ENCODE measurements at places on chromosomes 11 and 22.
A peak's percentile ranks its signal among the peaks of the same experiment; 100 is the strongest.

DNA sequence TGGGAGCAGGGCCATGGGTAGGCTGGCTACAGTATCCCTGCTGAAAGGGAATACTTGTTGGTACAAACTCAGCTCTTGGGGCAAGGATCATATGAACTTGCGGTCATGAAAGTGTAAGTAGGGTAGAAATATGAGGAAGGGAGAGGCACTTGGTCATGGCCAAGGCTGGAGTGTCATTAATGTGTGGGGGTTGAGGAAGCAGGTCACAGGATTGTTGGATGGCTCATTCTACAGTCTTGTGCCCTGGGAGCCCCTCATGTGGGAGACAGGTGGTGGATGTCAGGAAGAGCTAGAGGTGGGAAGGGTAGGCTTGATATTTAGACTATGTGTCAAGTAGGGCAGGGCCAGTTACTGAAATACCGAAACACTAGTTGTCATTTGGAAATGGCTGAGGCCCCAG is 95.5 kb downstream of the RRM1 start:
- no peak for DNase-seq

DNA sequence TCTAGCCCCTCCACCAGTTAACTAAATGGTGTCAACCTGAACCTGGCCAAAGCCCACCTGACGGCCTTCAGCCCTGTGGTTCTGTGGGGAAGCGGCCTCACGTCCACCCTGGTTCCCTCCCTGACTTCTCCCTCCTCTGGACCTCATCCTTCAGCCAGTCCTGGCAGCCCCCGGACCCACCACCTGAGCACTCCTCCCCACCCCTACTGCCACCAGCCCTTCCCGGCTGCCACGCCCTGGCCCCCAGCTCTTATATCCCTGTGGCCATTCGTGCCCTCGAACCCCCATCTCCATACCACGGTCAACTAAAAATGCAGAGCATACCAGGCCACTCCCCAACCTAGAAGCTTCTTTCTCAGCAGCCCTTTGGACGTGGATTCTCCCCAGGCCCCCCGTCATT is 4.2 kb upstream of the MDK start:
- no peak for DNase-seq

DNA sequence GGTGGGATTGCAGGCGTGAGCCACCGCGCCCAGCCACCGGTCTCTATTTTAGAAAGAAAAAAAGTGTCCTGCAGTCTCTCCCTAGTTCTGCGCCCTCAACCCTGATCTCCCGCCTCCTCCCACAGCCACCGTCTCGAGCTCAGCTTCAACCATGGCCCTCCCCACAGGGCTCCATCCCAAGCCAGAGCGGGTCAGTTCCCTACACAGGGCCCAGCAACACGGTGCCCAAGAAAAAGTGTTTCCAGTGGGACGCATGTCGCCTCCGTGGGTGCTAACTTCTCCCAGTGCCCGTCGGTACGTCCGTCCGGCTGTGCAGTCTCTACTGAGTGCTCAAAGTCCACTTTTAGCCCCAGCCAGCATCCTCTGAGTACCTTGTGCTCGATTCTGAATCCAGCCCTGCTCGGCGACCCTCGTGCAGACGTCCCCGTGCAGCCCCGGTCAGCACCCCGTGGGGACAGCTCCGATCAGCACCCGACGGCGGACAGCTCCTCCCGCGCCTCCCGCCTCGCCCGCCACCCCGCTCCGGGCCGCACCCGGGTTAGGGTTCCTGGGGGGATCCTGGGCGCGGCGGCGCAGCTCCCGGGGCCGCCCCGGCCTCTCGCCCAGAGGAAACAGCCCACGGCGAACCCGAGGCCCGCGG is 657 bp upstream of the MAPK8IP2 start:
- peak; percentile 91 for DNase-seq

DNA sequence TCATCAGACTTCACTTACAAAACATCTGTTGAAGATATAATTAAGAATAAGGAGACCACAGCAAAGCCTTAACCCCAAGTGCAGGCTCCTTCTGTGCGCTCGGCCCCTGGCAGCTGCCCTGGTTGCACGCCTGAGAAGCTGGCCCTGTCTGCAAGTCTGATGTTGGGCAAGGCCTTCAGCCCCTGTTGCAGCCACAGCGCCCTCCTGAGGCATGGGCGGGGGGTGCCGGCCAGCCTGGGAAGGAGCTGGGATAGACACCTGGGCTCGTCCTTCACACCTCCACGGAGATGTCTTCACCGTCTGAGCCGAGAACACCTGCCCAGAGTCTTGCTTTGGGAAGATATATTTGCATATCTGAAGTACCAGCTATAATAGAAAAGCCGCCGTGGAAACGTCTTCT is 104.1 kb downstream of the MPPED1 start:
- DNase-seq: no peak

DNA sequence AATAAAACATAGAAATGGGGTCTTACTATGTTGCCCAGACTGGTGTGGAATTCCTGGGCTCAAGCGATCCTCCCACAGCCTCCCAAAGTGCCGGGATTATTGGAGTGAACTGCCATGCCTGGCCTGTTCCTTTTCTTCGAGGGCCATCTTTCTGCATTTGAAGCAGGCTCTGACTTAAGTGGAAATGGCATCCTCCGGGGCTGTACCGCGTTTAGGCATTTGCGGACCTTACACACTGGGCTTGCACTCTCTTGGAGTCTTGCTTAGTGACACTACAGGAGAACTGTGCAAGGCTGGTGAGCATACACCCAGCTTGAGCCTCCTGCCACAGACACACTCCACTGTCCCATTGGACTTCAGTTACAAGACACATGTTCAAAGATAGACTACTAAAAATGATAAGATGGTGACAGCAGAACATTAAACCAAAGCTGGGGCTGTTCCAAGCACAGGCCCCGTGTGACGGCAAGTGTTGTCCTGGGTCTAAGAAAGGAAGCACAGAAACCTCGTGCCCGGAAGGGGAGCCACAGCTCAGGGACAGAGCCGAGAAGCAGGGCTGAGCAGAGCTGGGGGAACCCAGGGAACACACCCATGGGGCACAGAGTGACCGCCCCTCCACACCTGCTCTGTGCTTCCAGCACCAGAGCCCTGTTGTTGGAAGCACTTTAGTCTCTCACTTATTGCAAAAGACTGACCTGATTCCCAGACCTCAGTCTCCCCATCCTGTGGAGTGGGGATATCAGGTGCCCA is 59.0 kb upstream of the SHANK2 start:
- DNase-seq: peak; percentile 22

GRCh38 chr11:129248618-129249017 is 56.5 kb upstream of the ARHGAP32 start:
- no peak for DNase-seq

DNA sequence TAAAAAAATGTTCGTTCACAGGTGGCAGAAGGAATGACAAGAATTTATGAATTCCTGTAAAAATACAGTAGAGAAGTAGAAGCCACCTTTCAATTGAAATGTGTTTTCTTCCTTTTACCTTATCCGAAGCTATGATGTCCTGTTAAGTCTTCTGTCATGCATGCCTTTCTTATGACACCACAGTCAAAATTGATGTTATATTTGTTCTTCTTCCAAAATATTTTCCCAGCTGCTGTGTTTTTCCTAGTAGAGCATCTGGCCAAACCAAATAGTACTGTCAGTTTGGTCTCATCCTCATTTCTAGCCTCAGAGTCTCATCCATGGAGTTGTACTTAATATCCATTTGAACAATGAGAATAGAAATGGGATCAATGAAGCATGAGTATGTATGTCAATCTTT is 206.1 kb downstream of the PGR start:
- no peak for DNase-seq

GRCh38 chr11:120655589-120655988 is 144.0 kb downstream of the GRIK4 start:
- no peak for DNase-seq

DNA sequence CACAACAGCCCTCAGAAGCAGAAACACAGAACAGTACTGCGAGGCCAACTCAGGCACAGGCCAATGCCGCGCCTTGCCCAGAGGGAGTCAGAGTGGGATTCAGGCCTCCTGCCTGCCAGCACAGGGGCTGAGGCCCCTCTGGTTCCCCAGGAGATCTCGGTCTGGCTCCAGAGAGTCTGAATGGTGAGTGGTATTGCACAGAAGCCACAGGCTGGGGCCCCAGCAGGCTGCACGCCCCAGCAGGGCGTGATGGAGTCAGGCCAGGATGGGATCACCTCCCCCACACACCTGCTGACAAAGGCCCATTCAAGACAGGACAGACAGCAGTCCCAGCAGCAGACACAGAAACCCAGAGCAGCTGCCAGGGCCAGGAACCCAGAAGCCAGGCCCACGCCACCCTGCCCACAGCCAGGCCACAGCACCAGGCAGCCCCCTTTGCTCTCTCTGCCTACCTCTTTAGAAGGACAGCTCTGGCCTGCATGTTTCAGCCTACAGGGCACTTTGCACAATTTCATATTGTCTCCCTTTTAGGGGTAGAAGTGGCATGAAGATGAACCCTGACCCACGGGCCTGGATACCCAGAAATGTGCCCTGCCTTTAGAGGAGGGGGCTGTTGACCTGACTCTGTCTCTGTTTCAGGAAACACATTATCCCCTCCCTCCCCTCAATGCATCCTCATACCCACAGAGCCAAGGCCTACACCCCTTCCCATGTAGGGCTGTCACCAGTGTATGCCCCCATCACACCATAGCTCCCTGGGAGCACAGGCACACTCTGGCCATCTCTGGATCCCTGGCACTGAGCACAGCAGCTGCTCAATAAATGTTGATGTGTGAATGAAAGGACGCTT is 6.1 kb downstream of the FXYD6 start:
- no peak for DNase-seq
